ENCODE measurements at places on chromosomes 3 and 15.
A peak's percentile ranks its signal among the peaks of the same experiment; 100 is the strongest.

GRCh38 chr3:148598619-148599018 is 99.1 kb upstream of the AGTR1 start:
- no peak for DNase-seq

DNA sequence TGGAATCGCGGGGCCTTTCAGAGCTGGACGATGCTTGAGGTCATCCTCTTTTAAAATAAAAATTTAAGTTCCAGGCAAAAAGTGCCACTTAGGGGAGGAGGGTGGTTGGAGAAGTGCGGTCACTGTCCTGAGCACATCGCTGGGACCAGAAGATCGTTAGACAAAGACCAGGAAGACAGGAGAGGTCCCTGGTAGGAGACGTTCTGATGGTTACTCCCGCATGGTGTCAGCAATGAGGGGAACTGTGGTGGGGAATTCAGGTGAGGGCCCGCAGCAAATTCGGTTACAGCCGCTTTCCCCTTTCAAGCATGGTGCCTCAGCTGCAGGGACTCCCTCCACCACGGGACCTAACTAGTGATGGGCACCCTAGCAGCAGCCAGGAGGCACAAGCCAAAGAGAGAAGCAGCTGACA is 1.0 kb upstream of the ISY1 start:
- DNase-seq = peak; percentile 26

- peak; percentile 52 for DNase-seq
Observed at GRCh38 chr15:83733206-83733605, 79.3 kb downstream of the ADAMTSL3 start.

DNA sequence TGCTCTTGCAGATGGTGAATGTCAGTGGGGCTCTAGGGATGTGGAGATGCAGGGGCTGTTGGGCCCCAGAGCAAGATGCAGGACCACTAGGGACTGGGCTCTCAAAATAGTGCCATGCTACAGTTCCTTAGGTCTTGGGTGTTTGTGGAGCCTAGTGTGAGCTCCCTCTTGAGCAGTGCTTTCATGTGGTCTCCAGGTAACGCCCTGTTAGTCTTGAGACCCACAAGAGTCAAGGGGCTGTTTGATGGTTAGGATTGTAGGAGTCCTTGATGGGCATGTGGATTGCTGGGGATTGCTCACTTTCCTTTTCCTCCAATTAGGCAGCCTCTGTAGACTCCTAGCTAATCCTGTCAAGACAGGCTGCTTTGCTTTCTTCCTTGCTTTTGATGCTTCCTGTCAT is 56.0 kb downstream of the CCDC66 start:
- DNase-seq = no peak

GRCh38 chr3:122628567-122628966 is 51.1 kb downstream of the PARP15 start:
- peak; percentile 5 for DNase-seq

DNA sequence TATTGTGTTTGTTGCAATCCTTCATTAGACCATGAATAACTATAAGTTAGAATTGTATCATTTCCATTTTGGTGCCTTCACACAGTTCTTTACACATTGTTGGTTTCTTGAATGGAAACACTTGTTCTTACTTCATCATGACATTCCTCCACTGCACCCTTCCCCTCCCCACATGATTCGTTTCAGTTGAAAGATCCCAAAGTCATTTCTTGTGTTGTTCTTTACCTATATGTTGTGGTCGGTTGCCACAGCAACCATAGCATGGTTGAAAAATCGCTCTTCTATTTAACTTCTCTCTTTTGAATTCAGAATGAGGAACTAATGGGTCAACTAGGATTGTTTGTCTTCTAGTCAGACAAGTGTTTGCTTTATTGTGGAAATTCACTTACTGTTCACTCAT is 103.3 kb downstream of the IL1RAP start:
- no peak for DNase-seq

DNA sequence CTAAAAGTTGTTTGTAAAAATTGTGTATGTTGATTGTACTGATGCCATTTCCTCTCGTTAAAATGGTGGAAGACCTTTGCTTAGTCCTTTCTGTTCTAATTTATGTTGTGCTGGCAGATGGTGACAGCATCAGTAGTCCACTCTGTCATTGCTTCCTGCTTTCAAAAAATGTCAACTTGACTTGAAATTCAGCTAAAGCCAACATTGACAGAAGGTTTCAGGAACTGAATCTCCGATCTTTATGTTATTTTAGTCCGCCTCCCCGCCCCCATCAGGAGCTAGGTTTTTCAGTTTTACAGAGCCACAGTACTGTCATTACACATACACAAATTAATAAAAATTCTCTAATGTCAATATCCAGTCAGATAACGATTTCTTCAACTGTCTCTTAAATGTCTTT is 1.5 kb downstream of the CEP63 start:
- no peak for DNase-seq

- DNase-seq = no peak
Observed at GRCh38 chr3:47523310-47524073, 10.0 kb upstream of the ELP6 start.

DNA sequence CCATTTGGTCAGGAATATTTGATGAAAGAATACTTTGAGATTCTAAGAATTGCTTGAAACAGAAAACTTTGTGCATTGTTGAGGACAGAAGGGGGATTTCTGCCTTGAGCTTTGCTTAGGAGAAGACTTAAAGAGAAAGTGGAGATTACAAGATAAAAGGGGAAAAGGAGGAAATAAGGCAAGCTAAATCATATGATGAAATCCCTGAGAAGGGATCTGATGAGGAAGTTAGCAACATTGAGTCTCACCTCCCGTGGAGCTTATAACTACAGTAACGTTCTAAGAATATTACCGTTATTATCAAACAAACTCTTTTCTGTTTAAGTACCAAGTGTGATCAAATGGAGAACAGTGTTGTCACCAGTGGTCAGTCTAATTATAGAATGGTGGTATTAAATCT is 414.7 kb upstream of the NAALADL2 start:
- DNase-seq = no peak

DNA sequence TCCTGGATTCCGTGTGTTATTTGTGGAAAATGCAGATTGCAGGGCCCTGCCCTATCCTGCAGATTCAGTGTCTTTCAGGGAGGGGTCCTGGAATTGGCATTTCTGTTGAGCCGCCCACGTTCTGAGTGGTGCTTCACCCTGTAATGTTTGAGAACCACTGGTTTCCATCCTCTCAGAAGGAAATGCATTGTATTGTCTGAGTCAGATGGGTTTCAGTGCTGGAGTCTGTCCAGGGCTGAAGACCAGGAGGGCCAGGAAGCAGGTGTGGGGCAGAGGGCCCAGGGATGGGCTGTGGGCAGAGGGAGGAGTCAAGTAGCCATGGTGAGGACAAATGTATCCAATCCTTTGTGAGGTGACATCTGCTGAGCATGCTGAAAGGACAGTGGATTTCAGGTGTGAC is 123.8 kb downstream of the SV2B start:
- no peak for DNase-seq

DNA sequence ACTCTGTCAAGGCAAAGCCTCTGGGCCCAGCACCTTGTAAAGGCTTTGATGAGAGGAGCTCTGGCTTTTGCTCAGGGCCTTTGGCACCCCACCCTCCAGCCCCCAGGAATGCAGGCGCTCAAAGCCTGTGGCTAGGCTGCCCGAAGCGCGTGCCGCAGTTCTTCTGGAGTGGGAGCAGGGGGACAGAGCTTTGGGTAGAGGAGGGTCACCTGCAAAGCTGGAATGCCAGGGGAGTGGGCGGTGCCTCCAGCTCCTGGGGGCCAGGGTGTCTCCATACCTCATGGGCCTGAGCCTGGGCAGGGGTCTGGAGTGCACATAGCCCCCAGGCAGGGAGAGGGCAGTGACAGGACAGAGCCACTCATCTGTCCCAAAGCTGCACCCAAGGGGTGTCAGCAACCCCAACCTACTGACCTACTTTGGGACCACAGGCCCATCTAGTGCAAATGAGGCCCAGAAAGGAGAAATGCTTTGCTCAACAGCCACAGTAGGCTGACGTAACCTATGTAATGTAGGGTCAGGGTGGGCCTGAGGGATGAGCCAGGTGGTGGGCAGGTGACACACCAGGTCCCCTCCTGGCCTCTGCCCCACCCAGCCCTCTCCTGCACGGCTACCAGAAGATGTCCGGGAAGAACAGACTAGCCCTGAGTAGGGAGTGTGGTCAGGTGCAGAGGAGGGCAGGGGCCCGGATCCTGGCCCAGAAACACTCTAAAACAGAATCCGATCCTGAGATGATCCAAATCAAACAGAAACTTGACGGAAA is 2.2 kb upstream of the CALML4 start:
- DNase-seq = no peak

DNA sequence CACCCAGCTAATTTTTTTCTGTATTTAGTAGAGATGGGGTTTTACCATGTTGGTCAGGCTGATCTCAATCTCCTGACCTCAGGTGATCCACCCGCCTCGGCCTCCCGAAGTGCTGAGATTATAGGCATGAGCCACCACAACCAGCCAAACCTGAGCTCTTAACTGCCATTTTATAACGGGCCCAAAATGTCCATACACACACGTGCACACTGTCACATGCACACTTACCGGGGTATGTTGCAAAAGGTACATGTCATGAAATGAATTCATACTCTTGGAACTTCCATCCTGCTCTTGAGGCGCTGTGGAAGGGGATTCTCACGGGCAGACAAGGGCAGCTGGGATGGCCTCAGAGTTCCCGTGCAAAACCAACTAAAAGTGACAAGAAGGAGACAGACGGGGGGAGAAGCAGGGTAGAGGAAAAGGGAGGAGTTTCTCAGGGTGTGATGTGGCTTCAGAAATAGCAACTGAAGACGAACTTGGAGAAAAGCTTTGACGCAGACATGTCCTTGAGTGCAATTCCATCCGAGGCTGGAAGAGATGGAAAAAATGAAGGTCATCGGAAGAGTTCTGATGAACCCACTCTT is 110.9 kb downstream of the BDH1 start:
- DNase-seq = no peak

GRCh38 chr3:126549861-126550487 is 8.8 kb downstream of the C3orf22 start:
- DNase-seq = no peak

- DNase-seq = no peak
Observed at GRCh38 chr3:35562141-35562540, 77.2 kb upstream of the ARPP21 start.

- DNase-seq = no peak
Observed at GRCh38 chr3:23086331-23086730, 116.8 kb upstream of the UBE2E2 start.

GRCh38 chr15:53115563-53115962 is 325.4 kb upstream of the ONECUT1 start:
- no peak for DNase-seq

DNA sequence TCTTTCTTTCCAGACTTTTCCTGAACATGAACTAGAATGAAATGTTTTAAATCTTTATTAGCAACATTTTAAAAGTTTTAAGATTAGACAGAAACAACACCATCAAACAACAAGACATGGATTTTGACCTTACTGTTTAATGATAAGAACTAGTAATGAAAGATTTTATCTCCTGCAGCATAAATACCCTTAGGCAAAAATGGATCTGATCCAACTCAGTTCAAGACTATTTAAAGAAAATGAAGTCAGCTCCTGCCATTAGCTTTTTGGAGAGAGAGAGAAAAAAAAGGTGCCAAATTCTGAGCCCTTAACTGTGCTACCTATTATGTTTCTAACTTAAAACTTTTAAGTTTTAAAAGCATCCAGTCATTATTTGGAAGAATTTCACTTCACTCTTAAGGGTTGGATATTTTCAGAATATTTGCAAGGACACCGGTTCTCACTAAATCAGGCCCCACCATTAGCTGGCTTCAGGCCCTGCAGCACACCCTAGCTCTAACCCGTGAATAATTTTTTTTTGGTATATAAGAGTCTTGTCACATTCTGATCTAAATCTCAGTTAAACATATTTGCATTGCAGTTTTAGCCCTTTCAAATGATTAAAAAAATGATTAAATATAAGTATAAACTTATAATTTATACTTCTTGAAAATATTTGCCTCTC is 60.0 kb downstream of the NR1I2 start:
- no peak for DNase-seq

DNA sequence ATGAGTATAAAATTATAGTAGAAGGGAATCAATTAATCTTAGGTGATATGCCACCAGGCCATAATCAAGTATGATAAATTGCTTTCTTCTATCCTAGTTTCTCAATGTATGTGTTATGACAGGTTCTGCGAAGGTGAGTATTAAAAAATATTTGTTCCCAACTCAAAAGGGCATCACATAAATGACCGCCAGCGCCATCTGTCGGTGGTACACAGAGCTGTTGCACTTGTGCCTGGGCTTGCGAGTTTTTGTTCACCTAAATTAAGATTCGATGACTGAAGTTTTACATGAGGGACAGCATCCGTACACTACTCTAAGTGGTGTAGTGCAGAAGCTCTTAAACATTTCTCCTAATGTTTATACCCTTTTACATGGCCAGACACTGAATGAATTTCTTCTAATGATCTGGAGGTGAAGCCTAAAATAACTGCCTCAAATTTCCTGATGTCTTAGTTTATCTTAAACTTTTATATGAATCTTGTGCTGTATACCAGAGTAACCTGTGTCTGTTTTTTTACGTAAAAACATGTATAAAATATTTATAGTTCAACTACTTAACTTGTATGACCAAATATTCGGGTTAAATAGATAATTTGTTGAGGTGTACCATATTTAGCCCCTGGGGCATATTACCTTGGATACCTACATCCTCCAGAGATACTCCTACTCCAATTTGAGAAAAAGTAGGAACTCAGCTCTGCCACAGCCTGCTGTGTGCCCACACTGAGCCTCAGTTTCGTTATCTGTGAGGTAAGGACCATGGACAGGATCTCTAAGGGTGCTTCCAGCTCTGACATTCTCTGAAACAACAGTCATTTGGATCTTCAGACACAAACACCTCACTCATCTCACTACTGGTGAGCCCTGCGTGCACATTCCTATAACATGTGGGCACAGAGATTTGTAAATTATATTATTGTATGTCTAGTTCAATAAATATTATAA is 365.6 kb downstream of the MAGI1 start:
- DNase-seq = peak; percentile 28

DNA sequence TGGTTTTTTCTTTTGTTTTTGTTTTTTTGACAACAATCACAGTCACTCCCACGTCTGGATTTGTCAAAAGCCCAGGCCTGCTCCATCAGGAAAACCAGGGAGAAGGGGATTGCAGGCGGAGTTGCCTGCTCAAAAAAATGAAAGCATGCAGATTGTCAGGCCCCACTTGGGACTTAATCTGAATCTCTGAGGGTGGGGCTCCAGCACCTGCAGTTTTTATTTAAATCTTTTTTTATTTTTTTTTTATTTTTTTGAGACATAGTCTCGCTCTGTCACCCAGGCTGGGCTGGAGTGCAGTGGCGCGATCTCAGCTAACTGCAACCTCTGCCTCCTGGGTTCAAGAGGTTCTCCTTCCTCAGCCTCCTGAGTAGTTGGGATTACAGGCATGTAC is 140.9 kb downstream of the FOXP1 start:
- no peak for DNase-seq

- no peak for DNase-seq
Observed at GRCh38 chr15:63544258-63545026, 40.0 kb downstream of the USP3 start.

- DNase-seq = no peak
Observed at GRCh38 chr3:70882104-70882503, 569.7 kb upstream of the MDFIC2 start.

Measured in AG08395 (cell line).